SK-N-SH treated with all-trans-retinoic acid at 6 μM for 48 hours (cell line): ENCODE measurements at places on chromosomes 13 and 19.

DNA sequence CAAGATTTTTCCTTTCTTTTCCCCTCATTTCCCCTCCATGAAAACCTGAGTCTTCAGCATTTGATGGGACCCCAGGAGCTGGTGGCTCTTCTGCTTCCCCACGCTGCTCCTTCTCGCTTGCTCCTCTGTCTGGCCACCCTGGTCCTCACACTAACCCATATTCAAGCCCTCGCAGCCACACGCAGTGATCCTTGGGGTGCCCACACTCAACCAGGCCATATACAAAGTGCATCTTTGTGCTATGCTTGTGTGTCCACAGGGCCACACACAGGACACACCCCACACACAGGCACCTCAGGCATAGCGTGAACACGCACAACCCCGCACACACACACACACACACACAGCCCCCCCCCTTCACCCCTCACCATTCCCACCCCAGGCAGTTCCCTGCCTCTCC lies 132.1 kb downstream of the URI1 start:
- ATAC-seq: no peak

DNA sequence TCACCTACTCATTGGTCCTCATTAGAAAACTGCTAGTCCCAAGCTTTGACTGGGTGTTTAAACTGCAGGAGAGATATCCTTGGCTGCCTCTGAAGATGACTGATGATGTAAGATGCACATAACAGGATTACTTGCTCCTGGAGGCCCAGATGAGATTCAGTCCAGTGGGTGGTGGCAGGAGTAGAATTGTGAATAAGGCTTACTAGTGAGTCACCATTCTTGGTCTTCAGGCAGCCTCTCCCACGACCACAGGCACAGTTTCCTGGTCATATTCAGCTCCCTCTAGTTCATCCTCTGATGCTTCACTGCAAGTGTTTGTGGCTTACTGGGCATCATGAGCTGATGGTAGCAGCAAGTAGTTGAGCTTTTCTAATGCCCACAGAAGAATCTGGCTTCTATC lies 12.1 kb downstream of the SERTM1 start:
- ATAC-seq: no peak

DNA sequence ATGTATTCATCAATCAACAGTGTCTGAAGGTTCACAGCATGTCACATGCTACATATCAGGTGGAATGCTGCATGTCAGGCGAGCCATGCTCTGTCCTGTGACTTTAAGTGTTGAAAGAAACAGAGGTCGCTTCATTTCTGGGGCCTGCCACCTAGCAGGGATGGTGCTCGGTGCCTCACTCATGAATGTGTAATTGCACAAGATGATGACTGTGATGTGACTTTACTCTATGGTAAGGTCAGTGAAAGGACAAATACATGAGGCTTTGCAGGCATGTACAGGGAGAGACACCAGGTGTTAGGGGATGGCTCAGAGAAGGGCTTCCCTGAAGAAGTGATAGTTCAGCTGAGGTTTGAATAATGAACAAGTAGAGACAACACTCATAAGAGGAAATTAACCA lies 66.7 kb downstream of the FRY start:
- ATAC-seq: no peak

- ATAC-seq: peak; percentile 66
These were observed 389.3 kb upstream of the PCDH9 start for GRCh38 chr13:67619351-67619994.

DNA sequence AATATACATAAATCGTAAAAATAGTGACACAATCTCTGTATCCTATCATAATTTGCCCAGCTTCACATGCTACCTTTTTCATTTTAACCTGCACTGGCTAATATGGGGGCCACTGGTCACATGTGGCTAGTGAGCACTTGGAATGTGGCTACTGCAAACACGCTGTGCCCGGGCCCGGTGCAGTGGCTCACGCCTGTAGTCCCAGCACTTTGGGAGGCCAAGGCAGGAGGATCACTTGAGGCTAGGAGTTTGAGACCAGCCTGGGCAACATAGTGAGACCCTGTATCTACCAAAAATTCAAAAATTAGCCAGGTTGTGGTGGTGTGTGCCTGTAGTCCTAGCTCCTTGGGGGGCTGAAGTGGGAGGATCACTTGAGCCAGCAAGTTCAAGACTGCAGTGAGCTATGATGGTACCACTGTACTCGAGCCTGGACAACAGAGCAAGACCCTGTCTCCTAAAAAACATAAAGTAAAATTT lies 1.5 kb upstream of the N4BP2L1 start:
- no peak for ATAC-seq

DNA sequence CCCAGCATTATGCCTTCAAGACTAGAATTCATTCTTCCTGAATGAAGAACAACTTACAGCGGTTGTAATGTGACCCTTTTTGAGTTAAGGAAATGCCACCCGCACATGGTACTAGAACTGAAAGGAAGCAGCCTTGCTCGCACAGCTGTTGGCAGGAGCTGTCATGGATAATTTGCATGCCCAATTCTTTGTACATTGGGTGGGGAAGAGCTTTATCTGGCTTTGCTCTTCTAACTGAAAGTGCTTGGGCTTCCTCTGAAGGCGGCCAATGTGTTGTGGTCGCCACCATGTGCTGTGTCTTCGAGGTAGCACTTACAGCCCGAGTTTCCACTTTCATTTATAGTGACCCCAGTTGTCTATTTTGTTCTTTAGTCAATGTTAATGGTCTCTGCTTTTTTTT lies 3.4 kb downstream of the CCNE1 start:
- ATAC-seq: no peak

DNA sequence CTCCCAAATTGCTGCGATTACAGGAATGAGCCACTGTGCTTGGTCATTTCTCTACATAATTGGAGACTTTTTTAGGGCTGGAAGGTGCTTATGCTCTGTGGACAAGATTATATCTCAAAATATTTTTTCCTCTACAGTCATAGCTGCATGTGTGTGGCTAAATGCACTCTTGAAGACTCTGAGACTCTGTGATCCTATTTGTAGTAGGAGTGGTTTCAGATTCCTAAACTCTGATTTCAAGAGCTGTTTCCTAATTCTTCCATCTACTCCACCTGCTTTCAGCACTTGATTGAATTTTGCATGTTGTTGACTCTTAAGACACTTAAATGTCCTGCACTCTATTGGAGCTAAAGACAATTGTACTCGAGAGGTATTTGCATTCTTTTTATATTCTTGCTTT lies 78.0 kb downstream of the KLF5 start:
- no peak for ATAC-seq

- no peak for ATAC-seq
These were observed 2435.9 kb upstream of the PCDH20 start for GRCh38 chr13:63851526-63851925.

DNA sequence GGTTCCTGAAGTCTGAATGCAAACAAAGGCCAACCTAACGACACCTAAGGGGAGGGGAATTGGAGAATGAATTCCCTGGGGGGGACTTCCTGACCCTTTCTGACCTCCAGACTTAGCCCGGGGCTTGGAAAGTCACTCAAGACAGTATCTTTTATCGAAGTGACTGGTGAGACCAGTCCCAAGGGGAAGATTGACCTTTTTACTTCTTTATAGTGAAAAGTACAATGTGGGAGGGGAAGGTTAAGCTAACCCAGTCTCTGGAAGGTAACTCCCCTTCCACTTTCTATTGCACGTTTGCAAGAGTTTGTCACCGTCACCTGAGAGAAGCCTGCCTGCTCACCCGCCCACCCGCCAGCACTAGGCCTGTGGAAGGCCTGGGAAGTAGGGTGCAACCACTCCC lies 111.9 kb downstream of the EFNB2 start:
- no peak for ATAC-seq

- no peak for ATAC-seq
These were observed 6.2 kb downstream of the SYT5 start for GRCh38 chr19:55173714-55174409.

DNA sequence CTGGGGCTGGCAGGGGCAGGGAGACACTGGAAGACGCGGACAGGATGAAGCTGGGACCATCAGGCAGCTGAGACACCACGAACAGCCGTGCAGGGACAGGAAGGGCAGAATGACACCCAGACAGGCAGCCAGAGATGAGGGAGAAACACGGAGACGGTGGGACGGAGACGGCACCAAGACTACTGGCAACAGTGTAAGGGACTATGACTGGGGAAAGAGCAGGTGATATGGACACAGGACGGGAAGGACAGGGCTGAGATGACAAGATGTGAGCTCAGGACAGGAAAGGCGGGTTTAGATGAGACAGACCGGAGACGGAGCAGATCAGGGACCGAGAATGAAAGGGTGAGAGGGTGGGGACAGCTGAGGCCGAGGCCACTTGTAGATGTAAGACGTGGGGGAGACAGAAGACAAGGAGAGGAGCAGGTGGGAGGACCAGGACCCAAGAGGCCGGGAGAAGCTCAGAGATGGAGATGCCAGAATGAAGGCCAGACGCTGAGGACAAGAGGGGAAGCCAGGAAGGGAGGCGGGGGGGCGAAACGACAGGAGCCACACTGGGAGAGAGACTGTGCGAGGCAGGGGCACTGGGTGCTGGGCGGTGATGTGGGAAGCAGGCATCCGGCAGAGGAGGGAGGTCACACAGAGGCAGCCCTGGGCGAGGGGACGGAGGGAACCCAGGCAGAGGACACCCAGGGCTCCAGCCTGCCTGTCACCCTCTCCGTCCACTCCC lies 17.5 kb upstream of the EHD2 start:
- no peak for ATAC-seq
